ENCODE measurements at places on chromosomes 3 and 15.

GRCh38 chr3:52437326-52438103 is 7.4 kb downstream of the SEMA3G start:
- DNase-seq = no peak

- DNase-seq = no peak
Measured at GRCh38 chr3:150410311-150411105, 2.4 kb downstream of the TSC22D2 start.

DNA sequence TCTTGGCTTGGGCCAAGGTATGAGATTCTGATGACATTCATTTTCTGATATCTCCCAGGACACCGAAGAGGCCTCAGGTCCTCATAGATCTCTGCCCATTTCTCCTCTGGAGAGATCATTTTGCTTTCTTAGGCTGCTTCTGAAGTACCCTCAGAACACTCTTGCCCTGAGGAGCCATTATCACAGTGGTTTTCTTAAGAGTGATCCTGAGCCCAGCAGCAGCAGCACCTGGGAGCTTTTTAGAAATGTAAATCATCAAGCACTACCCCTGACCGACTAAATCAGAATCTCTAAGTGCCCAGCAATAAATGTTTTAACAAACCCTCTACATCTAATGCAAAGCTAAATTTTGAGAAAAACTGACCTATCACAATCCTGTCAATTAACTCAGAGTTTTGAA is 40.6 kb upstream of the SLC9A9 start:
- DNase-seq = no peak

- DNase-seq = no peak
Measured at GRCh38 chr15:82298520-82298919, 35.9 kb downstream of the SAXO2 start.

GRCh38 chr3:9664119-9664751 is 14.9 kb downstream of the MTMR14 start:
- no peak for DNase-seq

All from KG1 (cell line).